Fibroblast of skin of right quadriceps (primary cell): ENCODE measurements at places on chromosomes 6 and 20.

DNA sequence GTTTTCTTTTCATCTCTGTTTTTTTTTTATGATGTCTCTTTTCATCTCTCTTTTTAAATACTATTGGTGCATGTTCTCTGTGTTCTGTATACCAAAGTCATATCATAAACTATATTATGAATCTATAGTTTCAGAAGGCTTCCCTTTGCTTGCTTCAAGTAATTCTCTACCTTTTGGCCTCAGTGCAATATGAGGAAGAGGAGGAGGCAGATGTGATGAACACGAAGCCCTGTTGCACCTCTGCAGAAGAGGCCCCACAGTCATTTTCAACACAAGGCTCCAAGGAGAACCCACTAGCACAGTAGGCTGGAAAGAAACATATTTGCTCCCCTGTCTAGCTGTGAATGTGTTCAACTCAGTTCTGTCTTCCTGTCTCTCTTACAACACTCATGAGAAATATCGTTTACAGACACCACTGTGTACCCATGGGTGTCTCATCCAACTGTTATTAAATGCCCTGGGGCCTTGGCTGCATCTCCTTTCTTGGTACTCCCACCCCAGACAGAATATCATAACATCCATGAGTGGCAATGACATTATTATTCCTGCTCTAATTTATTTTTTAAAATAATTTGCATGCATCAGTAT is 122.6 kb upstream of the SHLD1 start:
- DNase-seq, result no peak

GRCh38 chr6:11748591-11749210 is 29.9 kb downstream of the ADTRP start:
- no peak for DNase-seq

DNA sequence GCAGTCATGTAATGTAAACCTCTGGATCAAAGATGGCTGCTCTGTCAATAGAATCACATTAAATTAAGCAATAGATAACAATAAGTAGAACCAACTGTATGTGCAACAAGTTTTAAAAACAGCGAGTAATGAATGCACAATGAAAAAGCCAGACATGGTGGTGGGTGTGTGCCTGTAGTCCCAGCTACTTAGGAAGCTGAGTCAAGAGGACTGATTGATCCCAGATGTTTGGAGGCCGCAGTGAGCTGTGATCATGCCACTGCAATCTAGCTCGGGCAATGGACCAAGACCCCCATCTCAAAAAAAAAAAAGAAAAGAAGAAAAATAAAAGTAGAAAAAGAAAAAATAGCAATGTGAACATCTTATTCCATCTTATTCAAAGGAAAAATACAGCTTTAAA is 558.7 kb upstream of the MMS22L start:
- peak; percentile 92 for DNase-seq

GRCh38 chr6:116461331-116461931 is at the start of gene CALHM6:
CALHM6 (plus strand) TSS chr6:116461375; CDS start chr6:116461930, 555 bp downstream.
- no peak for DNase-seq

GRCh38 chr6:47722194-47722593 is 23.8 kb downstream of the ADGRF4 start:
- no peak for DNase-seq

DNA sequence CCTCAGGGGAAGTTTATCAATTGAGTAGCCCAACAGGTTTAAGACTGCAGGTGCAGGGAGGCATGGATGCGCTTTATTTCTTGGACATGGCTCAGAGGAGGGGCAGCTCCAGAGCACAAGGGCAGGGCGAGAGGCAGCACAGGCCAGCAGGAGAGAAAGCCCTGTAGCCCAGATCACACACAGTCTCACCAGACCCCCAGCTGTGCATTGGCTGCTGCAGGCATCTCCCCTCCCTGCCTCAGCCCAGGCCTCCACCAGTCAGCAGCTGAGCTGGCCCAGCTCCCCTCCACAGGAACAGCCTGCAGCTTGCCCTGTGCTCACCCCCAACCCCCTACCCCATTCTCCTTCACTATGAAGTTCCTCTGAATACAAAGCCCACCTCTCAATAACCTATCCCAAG is 24.7 kb downstream of the MRPL14 start:
- no peak for DNase-seq

GRCh38 chr6:35833536-35833935 is 28.4 kb downstream of the LHFPL5 start:
- DNase-seq, result no peak

GRCh38 chr6:55963301-55963700 is 87.9 kb upstream of the BMP5 start:
- peak; percentile 6 for DNase-seq

DNA sequence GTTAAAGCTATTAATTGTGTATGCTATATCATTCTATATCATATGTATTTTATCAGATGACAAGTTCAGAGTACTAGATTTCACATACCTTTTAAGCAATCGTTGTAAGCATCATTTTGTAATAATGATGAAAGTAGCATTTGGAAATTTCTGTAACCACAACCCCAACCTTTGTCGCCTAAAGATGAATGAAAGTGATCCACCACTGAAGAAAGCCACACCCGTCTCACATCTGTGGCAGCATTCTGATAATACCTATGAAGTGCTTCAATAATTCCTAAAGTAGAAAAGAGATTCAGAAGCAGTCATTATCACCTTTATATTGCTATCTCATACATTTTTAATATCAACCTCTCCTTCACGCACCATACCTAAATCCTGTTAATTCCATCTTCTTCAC is 16.6 kb downstream of the ZUP1 start:
- no peak for DNase-seq

DNA sequence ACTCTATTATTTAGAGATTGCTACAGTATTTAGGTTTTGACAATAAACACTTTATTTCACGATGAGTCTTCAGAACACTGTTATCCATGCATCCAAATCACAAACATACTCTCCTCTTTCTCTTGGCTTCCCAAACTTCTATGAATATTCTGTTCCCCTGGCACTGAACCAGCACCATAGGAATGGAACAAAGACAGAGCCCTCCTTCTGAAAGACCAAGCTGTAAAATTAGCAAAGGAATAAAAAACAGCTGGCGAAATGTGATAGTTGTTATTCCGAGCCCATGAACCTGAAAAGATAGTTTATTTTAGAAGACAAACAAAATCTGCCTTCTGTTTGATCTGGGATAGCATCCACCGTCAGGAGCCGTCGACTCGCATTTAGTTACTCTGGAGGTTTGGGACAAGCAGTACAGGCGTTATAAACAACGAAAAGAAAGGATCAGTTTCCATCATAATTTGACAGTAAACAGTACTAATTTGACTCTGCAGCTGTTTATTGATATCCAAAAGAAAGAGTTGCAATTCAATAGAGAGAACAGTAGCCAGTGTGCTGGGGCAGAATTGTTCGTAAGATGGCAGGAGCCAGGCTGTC is 161.4 kb downstream of the CLIC5 start:
- no peak for DNase-seq

- no peak for DNase-seq
These were observed 43.0 kb downstream of the MYB start for GRCh38 chr6:135224037-135224647.

- DNase-seq, result no peak
These were observed 25.6 kb upstream of the ABCC10 start for GRCh38 chr6:43401730-43402129.

GRCh38 chr6:69704916-69705315 is 91.9 kb downstream of the LMBRD1 start:
- peak; percentile 8 for DNase-seq

DNA sequence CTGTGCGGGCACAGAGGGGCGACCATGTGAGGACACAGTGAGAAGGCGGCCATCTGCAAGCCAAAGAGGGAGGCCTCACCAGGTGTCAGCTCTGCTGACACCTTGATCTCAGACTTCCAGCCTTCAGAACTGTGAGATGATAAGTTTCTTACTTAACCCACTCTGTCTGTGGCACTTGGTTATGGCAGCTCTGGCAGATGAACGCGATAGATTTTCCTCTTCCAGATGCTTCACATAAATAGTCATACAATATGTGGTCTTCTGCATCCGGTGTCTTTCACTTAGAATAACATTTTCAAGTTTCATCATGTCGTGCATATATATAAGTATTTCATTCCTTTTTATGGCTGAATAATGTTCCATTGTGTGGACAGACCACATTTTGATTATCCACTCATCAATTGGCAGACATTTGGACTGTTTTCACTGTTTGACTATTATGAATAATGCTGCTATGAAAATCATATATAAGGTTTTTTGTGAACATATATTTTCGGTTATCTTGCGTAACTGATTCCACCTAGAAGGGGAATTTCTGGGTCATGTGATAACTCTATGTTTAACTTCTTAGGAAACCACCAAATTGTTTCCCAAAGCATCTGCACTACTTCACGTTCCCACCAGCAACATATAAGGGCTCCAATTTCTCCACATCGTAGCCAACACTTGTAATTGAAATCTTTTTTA is 30.2 kb downstream of the PRR18 start:
- DNase-seq, result no peak

DNA sequence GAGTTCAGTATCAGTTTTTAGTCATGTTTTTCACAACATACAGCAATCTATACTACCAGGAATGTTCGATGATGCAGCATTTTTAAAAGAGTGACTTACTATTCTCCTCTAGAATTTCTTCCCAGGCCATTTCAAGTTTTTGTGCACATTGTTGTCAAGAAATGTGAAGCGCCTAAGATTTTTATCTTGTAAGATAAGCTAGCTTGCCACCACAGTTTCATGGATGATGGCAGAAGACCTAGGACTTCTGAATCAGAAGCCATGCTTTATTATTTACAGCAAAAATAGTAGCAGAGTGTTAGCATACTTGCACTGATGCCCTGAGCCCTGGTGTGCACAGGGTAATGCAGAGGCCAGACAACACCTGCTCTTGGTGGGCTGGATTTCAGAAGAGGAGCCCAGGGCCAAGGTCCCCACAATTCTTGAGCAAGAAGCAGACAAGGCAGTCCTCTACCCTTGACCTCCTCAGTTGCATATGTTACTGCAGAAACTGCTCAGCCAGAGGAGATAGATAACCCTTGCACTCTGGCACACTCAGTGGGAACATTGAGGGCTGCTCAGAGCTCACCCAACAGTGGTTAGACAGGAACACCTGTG is 99.2 kb downstream of the QKI start:
- no peak for DNase-seq

DNA sequence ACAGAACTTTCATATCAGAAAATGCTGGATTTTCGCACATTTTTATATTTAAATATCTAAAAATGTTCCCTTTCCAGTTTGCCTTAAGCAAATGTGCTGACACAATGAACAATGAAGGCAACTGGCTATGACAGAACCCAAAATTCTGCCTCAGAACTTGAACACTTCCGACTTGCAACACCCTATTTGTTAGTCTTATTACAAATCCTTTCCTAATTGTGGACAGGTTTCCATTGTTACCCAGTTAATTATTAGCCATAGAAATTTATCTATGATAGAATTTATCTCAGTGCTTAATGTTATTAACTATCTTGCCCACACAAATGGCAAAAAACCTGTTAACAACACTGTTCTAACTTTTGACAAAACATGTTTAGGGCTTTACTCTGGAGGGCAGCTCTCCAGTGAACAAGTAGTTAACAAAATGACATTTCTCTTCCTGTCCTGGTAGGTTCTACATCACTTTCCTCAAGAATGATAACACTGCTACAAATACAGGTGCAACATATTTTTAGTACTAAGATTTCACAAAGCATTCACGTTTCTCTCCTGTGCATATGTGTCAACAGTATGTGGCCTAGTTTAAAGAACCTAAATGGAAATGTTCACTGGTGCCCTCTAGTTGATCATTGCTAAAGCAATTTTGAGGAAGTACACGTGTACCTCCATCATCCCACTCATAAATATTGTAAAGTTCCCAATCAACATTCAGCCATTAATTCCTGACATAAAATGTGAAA is 58.4 kb downstream of the HIVEP2 start:
- DNase-seq, result peak; percentile 63

DNA sequence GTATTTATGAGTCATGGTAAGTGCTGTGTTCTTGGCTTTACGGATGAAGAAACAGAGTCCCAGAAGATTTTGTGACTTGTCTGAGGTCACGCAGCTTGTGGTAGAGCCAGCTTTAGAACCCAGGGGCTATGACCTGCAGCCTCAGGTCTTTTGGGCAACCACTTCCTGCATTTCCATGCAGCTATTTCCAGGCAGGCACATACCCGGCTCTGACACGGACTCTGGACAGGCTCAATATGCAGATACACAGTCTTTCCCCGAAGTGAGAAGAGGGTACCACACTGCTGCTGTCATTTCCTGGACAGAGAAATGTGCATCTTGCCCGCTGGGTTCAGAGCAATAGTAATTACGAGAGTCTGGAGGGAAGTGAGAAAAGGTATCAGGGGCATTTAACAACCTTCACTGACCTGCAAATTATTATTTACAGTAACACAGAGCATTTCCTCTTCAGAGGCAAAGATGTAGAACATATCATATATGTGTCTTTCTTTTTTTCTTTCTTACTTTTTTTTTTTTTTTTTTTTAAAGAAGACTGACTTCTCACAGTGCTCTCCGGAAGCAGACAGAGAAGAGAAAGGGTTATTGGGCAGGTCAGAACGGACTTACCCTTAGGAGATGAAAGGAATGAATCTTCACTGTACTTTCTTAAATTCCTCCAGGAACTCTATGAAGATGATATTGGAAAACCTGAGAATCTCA is 185.1 kb downstream of the CLIC5 start:
- DNase-seq, result peak; percentile 18

DNA sequence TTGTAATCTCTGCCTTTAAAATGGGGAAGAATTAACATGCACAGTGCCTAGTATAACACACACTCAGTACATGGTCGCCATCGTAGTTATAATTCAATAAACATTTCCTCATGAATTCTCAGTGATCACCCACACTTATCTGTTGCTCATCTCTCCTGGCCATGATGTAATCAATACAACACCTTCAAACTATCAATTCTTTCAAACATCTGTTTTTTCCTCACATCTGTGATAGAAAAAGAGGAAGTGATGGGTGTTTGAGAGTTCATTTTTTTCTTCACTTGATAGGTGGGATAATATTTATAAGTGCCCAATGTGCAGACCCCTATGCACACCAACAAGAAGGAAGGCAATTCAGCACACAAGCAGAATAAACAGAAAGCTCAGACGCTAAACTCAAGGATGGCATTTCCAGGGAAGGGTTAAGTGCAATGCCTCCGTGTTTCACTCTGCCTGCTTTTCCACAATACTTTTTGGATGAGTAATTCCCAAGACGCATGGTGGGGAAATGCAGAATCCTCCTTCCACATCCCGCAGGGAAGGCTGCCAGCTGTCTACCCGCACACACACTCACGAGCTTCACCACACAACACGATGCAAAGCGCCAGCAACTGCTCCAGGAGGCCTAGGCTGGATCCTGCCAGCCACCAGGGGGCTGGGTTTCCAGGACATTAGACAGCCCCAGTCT is 100.3 kb downstream of the GMPR start:
- peak; percentile 100 for DNase-seq

GRCh38 chr6:128731249-128732165 is 151.4 kb upstream of the LAMA2 start:
- DNase-seq, result peak; percentile 46

- DNase-seq, result peak; percentile 86
These were observed 129.4 kb downstream of the BCAS1 start for GRCh38 chr20:53940907-53941545.

- no peak for DNase-seq
These were observed 712.1 kb downstream of the TBC1D32 start for GRCh38 chr6:120622127-120622631.
